Hypothalamus (tissue), 51 donors: ENCODE measurements at places on chromosomes 1 and 21.

DNA sequence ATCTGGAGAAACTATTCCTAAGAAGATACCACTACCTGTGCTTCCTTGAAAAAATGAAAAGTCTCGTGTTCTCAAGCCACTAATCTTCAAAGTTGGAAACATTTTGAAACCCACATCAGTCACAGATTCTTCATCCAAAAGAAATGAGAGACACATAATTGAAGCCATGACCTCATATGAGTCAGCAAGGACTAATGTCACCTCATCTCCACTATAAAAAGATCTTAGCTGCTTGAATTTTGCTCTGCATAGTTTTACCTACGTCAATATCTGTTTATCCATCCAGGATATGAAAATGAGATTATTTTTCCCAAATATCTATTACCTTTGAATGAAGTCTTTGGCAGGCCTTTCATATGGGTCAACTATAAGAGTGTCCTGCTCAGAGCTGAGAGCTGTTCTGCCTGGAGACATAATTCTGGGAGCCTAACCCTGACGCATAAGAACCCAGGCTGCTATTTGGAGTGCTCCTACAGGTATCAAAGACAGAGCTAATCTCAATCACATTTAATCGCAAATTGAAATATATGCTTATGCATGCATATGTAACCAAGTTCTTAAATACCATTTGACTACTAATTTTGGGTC, 312.5 kb upstream of the PKN2 start:
- DNase-seq, result no peak

DNA sequence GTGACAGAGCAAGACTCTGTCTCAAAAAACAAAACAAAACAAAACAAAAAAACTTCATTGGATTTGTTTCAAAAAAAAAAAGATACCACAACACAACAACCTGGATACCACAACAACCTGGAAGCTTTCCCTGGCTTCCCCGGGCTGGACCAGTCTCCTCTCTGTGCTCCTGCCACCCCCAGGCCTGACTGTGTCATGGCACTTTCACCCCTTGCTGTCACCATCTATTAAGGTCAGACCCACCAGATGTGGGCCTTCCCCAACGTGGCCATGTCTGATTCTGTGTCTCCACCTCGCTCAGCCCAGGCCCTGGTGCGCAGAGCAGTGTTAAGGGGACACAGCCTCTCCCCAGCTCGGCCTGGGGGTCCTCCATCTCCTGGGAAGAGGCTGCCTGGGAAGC, 28.3 kb upstream of the ACOT11 start:
- no peak for DNase-seq

DNA sequence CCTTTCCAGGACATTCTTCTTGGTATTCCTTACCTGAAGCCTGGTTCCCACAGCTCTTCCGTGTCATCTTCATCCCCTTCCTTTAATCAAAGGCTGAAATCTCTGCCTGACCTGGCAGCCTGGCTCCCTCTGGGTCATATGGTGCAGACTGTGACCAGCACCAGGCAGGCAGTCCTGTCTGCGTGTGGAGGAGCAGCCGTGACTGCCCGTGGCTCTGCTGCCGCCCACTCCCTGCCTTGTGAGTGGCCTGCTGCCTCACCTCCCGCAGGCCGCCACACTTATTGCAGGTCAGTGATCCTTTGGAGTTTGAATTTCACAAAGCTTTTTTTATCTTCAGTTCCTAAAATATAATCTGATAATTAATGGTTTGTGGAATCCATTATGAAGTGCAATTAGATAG, 36.2 kb upstream of the EPHA8 start:
- DNase-seq, result no peak

- DNase-seq, result peak; percentile 49
Measured at GRCh38 chr1:58883037-58883887, 99.4 kb upstream of the JUN start.

DNA sequence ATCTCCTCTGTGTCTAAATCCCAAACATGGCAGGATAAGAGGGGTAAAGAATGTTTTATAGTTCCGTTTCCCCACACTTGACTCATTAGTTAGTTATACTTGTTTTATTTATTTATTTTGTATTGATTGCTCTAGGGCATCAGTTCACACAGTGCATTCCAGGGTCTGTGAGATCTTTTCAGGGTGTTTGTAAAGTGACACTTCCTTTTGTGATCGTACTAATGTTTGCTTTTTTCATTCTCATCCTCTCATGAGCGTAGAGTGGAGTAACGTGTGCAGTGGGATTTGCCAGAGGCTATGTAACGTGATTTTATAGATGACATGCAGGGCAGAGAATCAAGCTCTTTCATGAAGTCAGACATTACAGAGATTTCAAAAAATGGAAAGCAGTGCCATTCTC, 103.2 kb downstream of the SCCPDH start:
- no peak for DNase-seq

DNA sequence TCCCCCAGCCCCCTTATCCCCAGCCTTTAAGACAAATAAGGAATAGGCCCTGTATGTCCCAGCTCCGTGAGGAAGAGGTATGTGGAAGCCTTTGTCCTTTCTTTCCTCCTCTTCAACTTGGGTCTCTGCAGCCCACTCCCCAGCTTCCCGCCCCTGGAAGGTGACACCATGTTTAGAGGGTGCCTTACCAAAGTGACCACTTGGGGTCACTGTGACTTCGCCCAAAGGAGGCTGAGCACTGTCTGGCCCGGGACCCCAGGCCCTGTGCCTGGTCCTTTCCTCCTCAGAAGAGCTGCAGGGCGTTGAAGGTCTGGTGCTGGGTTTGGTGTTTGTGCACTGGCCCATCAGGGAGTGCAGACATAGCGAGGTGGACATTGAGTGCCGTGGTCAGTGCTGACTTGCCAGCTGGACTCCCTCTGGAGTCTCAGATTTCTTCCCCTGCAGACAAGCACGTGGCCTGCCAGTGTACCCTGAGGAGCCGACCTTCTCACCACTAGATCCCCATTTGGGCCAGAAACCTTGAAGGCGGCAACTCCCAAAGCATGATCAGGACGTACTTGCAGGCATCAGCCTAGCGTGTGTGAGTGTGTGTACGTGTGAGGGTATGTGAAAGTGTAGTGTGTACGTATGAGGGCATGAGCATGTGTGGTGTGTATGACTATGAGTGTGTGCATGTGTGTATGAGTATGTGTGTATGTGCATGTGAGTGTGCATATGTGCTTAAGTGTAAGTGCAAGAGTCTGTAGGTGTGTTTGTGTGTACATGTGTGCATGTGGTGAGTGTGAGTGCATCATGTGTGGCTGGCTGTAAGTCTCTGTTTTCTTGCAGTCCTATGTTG, 181.4 kb upstream of the KIAA0040 start:
- no peak for DNase-seq

DNA sequence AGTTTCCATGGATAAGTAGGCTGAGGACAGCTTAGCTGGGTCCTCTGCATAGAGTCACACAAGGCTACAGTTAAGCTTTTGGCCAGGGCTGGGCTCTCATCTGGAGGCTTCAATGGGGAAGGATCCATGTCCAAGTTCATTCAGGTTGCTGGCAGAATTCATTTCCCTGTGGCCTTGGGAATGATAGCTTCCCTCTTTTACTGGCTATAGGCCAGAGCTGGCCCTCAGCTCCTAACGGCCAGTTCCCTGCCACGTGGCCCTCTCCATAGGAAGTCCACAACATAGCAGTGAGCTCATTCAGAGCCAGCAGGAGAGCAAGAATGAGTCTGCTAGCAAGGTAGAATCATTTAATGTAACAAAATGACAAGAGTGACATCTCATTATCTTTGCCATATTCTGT, 15.1 kb upstream of the PODN start:
- no peak for DNase-seq

- no peak for DNase-seq
Measured at GRCh38 chr1:70906800-70907199, 140.8 kb downstream of the PTGER3 start.

- DNase-seq, result no peak
Measured at GRCh38 chr1:93522721-93523120, 74.8 kb downstream of the FNBP1L start.

GRCh38 chr1:40381268-40382107, 8.0 kb downstream of the SMAP2 start:
- no peak for DNase-seq
